ENCODE measurements at places on chromosomes 3 and 15.

DNA sequence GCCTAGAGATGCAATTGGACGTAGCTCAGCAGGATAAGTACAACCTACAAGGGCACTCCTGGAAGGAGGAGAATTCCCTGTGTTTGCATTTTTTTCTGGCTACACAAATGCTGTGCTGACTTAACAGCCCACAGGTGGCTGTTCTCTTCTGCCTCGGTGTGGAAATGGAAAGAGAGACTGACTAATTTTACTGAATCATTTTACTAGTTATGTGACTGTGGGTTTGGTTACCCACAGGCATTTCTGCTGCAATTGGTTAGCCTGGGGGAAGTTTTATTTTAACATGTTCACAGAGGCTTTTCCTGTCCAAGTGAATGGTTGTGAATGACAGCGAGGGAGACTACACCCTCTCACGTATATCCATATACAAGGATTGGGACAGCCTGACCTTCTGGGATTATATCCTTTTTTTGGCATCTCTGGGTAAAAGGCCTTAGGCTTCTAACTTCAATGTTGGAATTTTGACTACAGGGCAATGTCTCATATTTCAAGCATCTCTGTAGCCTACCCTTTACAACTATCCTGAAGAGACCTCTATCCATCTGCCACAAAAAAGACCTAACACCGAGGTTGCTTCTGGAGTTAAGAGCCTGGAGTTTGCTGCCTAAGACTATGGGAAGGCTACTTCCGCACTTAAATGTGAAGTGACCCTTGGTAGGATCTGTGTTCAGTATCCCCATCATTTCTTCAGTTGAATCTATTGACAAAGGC is 67.2 kb upstream of the TP63 start:
- DNase-seq: peak; percentile 53

- DNase-seq: peak; percentile 91
These were observed 154.8 kb downstream of the PLCL2 start for GRCh38 chr3:17039594-17039993.

DNA sequence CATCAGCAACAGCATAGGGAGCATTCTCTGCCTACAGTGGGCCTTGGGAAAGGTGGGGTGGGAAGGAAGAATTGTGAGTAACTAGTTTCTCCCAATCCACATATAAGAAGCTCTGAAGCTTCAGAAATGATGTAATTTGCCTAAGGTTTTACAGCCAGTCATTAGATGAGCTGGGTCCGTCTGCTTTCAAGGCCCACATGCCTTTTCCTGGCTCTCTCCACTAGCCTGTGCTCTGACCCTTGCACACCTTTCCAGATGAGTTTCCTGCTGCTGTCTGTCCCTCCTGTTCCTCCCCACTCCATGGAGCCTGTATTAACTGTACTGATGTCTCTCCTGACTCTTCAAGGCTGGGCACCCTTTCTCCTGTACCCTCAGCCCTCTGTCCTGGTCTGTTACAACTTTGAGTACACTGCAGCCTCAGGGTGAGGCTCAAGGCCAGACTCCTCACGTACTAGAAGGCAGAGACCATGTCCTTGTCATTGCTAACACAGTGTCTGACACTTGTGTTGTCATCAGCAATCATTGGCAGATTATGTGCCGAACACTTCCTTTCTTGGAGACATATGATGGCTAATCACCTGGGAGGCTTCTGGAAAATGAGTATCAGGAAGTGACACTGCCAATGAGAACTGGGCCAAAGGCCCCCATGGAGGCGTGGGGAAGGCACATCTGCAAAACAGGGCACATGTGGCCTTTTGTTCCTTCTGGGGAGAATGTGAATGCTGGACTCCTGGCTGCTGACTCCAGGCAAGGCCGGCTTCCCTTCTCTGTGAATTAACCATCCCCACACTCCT is 6.6 kb downstream of the TM6SF1 start:
- no peak for DNase-seq

GRCh38 chr3:182117131-182117530 is 405.4 kb downstream of the SOX2 start:
- no peak for DNase-seq

DNA sequence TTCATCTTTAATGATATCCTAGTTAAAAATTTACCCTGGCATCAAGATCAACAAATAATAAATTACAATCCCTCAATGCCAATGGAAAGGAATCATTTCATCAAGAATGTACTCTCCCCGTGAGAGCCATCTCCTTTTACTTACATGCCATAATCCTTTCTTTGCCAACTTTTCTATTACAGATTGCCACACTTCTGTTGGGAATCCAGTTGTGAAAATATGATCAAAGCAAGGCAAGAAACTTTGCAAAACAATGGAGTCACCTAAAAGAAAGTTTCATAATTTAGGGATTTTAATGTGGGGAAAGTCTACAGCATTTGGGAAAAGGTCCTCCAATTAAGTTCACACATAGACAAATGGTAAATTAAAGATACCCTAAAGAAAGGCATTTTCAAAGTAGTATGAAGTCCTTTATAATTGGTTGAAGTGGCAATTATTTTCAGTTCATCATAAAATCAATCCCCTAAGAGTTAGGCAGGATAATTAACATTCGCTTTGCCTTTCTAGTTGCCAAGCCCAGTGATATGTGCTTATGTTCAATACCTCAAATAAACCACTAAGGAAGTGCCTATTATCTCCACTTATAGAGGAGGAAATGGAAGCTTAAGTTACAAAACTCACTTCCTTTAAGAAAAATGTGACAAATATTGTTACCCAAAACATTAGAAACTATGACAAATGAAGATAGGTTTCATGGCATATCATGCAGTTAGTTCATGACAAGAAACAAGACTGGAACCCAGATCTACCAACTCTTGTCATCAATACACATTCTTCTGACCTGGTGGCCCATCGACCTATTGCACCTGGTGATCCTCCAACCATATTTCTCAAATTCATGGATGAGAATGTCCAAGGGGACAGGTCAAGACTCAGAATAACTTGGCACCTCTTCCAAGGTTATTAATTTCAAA is 49.1 kb downstream of the TRANK1 start:
- DNase-seq: no peak

- no peak for DNase-seq
These were observed 672 bp downstream of the AADAC start for GRCh38 chr3:151814588-151814987.

DNA sequence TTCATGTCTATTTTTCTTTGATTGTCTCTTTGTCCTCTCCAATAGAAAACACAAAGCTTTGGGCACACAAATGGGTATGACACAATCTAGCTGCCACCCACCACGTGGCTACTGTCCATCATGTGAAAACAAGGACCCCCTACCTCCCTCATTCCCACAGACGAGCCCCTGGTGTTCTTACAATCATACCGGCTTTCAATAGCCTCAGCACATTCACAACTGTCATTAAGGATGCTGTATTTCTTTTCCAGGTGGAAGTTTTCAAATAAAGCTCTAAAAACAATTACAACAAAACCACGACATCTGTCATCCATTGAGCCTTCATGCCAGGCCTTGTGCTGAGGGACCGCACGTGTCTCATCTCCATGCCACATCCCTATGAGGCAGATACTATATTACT is 552.6 kb upstream of the ADAMTS9 start:
- no peak for DNase-seq

DNA sequence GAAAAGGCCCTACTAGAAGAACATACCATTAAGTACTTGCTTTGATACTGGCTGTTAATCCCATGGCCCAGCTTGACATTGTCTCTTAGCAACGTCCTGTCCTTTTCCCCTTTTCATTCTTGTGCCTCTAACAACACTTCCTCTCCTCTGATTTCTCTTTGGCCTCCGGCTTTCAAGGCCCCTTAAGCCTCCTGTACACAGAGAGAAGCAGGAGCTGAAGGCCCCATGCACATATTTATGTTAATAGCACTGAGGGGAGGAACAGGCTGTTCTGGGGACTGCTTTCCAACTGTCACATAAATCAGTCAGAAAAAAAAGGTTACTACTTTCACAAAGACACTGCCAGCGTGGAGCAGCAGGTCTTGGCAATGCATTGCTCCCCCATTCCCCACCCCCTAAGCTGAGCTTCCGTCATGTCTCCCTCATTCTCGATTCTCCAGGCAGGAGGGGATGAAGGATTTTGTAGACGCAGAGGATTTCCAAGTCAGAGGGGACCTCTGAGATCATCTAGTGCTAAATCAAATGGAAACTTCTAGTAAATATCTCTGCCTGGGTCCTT is 257.4 kb upstream of the ADAMTS9 start:
- no peak for DNase-seq

- DNase-seq: no peak
These were observed at the start of gene NR1I2 for GRCh38 chr3:119781330-119782198. Gene NR1I2 (plus strand): TSS chr3:119782101.

DNA sequence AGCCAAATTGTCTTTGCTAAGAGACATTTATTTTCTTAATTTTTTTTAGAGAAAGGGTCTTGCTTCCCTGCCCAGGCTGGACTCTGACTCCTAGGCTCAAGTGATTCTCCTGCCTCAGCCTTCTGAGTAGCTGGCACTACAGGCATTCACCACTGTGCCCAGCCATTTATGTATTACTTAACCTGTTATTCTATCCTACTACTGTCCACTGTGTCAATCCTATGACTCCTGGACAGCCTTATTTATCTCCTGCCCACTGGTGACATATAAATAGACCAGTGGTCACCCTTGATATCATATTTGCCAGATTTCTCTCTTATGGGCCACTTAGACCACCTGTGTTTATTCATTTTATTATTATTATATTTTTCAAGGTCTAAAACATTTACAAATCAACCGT is 161.4 kb downstream of the ROBO1 start:
- DNase-seq: no peak

GRCh38 chr15:71224024-71224423 is 108.8 kb downstream of the THSD4 start:
- DNase-seq: no peak

DNA sequence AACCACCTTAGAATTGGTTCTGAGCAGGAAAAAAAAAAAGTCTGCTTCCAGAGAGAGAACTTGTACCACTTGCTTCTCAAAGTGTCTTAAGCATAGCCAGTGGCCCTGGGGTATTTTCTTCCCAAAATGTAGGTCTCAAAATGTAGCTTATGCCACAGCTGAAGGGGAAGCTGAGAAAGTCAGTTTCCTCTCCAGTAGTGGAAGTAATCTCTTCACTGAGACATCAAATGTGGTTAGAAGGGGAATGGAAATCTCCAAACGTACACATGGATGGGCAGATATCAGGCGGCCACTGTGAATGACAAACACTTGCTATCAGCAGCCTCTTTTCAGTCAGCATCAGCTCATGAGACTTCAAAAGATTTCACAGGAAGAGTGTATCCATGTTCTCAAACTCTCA is 841.2 kb downstream of the TUSC7 start:
- no peak for DNase-seq

- DNase-seq: no peak
These were observed 11.8 kb upstream of the MYO5A start for GRCh38 chr15:52540374-52541012.

DNA sequence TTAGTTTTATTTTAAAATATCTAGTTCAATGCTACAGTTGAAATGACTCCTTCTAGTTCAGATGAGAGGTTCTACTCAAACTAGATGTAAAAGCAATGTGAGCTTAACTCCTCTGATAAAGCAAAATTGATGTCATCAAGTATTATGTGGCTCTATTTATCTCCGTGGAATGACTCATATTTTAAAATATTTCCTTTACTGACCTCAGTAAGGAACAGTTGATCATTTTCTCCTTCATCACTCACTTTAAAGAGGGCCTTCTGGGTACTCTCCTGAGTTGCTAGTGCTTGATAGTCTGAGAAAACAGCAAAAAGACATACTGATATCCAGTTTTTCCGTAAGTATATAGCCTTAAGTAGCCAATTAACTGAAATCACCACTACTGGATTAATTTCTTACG is 1099.3 kb downstream of the ROBO2 start:
- DNase-seq: no peak

- no peak for DNase-seq
These were observed 66.2 kb upstream of the ONECUT1 start for GRCh38 chr15:52856286-52856685.

DNA sequence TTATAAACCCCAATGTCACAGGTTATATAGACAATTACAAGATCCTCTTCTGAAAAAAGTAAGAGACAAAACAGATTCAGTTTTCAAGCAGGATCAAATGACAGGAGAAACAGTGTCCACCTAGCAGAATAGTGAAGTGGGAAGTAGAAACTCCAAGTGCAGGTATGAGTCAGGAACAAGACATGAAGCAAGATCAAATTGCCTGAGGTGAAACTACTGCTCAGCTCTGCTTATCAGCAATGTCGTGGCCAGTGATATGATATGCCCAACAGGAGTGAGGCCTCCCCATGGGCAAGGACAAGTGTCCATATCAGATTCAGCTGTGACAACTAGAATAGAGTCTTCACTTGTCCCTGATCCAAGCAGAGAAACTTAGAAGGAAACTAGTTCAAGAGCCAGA is 100.0 kb downstream of the ZMAT3 start:
- no peak for DNase-seq

DNA sequence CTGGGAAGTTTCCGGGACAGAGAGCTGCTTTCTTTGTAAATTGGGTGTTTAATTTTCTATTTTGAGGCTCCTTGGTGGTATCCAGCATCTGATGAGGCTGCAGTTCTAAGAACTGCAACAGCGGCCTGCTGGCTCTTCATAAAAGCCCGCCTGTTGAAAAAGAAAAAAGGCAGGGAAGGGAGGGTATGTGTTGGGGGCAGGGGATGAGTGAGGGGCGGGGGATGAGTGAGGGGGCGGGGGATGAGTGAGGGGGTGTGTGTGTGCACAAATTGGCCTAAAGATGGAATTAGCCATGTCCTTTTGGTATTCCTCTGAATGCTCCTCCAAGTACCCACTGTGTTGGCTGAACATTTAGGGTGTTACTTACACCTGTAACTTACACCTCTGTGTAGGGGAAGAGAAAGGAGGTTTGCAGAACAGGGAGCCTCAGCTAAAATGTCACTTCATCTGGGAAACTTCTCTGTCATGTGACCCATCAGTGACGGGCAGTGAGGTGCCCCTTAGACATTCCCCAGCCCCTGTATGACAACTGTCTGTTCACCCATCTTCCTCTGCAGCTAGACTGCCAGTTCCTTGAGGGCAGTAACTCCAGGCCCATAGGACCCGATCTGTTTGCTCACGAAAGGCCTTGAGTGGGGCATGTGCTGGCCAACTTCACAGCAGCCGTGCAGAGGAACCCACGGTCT is 57.6 kb downstream of the LRIG1 start:
- no peak for DNase-seq

- no peak for DNase-seq
These were observed 120.1 kb downstream of the CHSY1 start for GRCh38 chr15:101131489-101132389.

DNA sequence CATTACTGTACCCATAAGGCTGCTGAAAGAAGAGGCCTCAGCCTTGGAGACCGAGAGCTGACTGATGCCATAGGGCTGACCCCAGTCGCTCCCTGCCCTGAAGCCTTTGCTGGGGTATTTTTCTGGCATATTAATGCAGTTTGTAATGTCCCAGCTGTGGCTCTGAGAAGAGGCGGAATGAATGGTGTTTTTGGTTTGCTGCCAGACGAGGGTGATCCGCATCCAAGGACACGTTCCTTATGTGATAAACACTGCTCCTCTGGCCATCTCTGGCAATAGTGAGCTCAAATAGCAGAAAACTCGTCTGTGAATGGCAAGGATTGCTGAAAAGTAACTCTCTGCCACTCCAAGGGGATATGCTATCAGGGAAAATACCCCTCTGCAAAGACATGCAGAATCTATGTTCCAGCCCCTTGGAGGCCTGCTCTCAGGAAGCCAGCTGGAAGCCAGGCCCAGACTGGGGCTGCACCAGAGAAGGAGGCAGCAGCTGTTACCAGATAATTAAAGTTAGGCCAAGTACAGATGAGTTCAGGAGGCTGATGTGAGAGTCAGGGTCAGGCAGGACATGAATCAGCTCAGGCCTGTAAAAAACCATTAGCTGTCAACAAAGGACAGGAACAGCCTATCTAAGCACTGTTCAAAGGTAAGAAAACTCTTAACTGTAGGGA is 28.9 kb upstream of the KLHL6 start:
- no peak for DNase-seq

- no peak for DNase-seq
These were observed 305.7 kb downstream of the RPLP1 start for GRCh38 chr15:69758291-69758771.

All from HS-27A (cell line).